Mesendoderm (in vitro differentiated cells): ENCODE measurements at places on chromosomes 2 and 18.

DNA sequence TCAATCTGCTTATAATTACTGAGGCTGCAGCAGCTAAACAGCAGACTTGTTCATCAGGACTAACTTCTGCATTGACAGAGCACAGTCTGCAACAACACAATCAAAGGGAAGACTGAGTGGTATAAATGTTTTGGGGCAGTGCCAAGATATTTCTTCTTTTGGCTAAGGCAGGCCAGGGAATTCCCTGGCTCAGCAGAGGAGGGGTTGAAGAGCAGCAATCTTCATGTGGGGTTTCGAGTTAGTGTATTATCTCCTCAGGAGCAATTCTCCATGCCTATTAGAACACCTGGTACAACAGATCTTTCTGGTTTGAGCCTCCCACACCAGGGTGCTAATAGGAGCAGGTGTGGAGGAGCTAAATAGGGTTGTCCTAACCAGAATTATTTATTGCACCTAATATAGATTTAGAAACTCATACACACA, 103.0 kb upstream of the STK17B start:
- H3K4me1 ChIP-seq = no peaks in the 10 kb centered on the region
- no peak overlapping the region for H3K27ac ChIP-seq
- DNase-seq = no peak
- no peaks in the 10 kb centered on the region for H3K36me3 ChIP-seq
- no peak overlapping the region for H3K4me3 ChIP-seq

- H3K4me1 ChIP-seq = no peaks in the 10 kb centered on the region
- no peak overlapping the region for H3K27ac ChIP-seq
- no peaks in the 10 kb centered on the region for H3K36me3 ChIP-seq
- DNase-seq = no peak
Observed at GRCh38 chr2:240873805-240874714, 5.4 kb downstream of the AGXT start.

DNA sequence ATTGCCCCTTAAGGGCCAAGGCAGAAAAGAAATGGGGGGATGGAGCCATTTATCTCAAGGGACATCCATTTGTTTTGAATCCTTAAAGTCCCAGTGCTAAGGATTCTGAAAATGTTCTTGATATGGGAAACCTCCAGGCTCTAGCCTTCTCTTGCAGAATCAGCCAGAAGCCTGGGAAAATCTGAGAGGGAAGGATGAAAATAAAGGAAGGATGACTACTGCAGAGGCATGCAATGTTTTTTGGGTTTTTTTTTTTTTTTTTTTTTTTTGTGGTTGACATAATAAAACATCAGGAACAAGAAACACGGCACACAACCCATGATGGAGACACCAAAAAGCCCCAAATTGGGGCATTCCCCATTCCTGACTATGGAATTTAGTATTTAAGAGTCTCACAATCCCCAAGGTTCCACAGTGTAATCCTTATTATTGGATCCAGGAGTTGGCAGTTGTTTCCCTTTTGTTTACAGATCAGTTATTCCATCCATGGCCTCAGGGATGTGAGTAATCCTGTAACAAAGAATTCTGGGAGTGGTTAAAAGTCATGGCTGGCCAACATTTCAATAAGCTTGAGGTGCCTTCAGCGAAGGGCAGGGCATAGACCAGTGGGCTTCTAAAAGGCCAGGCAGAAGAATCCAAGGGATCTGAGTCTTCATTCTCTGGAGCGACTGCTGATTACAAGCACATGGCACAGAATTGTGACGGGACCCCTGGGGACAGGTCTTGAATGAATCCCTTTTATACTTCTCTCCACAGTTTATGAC, 337.5 kb downstream of the GULP1 start:
- no peaks in the 10 kb centered on the region for H3K36me3 ChIP-seq
- no peak overlapping the region for H3K4me3 ChIP-seq
- no peak overlapping the region for H3K27ac ChIP-seq
- H3K27me3 ChIP-seq = no peaks in the 10 kb centered on the region
- peak; percentile 52 for DNase-seq

- no peaks in the 10 kb centered on the region for H3K36me3 ChIP-seq
- H3K27me3 ChIP-seq = no peaks in the 10 kb centered on the region
- peak; percentile 74 for DNase-seq
- peaks cover 1% of the 10 kb centered on the region for H3K4me1 ChIP-seq
- no peak overlapping the region for H3K4me3 ChIP-seq
Observed at GRCh38 chr18:45621061-45621511, 5.8 kb downstream of the SLC14A2 start.

GRCh38 chr2:57534358-57534757, 512.2 kb upstream of the VRK2 start:
- H3K27ac ChIP-seq = no peak overlapping the region
- no peak overlapping the region for H3K4me3 ChIP-seq
- no peak for DNase-seq
- H3K27me3 ChIP-seq = no peaks in the 10 kb centered on the region

DNA sequence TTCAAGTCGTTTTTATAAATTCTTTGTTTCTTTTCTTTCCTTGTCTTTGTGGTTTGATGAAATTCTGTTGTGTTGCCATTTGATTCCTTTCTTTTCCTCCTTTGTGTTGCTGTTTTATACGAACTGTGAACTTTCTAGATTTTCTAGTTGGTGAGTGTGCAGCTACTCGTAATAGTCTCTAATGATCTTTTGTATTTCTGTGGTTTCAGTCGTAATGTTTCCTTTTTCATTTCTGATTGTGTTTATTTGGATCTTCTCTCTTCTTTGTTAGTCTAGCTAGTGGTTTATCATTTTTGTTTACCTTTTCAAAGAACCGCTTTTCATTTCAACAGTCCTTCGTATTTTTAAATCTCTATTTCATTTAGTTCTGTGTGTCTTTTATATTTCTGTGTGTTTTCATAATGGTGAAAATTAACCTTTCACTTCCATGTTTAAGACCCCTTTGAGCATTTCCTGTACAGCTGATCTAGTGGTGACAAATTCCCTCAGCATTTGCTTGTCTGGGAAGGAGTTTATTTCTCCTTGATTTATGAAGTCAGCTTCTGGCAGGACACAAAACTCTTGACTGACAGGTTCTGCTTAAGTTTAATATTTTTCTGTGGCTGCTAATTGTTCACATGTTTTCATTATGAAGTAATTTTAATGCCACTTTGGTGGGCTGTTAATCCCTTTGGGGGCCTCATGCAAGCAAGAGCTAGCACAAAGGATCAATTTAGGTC, 16.2 kb upstream of the MALT1 start:
- DNase-seq = no peak
- no peak overlapping the region for H3K27ac ChIP-seq
- no peaks in the 10 kb centered on the region for H3K36me3 ChIP-seq
- H3K27me3 ChIP-seq = no peaks in the 10 kb centered on the region

DNA sequence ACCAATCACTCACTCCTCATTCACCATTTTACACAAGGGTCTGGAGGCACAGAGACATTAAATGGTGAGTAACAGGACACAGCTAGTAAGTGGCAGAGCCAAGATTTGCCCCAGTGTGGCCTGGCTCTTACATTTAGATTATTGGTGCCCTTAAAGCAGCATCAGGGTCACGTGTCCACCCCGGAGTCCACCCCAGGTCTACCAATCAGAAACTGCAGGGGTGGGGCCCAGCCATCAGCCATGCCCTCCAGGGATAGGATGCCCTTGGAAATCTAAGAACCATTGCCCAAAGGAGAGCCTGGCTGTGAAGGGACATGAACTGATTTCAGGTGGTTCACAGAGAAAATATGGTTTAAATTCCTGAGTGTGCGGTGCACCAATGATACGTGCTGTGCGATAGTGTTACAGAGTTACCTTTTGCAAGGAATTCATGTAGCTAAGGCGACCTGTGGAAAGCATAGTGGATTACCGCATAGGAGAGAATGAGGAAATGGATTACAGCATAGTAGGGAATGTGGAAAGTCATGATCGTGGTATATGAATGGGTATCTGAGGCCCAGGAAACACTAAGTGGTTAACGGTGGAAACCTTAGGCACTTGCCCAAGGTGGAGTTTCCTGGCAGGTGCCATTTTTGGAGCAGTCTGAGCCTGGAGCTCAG, 17.8 kb downstream of the IGFBP5 start:
- no peak overlapping the region for H3K27ac ChIP-seq
- peaks cover 6% of the 10 kb centered on the region for H3K4me1 ChIP-seq
- DNase-seq = no peak
- no peaks in the 10 kb centered on the region for H3K27me3 ChIP-seq

DNA sequence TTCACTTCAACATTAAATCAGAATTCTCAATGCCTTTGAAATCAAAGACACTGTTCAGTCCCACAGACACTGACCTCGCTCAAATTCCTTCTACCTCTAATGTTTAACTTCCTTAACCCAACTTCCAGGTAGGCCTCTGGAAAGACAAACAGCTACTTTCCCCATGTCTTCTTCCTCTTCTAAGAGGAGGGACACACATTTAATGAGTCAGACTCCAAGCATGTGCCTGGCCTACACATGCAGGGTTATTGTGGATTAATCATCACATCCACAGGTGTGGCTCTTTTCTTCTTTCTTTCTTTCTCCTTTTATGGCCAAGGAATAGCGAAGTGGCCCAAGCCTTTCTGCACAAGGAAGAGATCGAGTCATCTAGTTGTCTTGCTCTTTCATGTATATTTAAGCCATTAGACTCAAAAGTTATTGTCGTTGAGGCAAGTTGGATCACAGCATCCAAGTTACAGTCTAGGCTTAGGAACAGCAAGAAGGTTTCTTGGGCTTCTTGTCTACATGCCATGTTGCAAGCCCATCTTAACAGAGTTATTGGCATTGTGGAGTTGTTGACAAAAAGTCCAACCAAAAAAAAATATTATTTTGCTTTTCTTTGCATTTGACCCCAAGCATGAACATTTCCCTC, 387.8 kb downstream of the IRS1 start:
- no peaks in the 10 kb centered on the region for H3K27me3 ChIP-seq
- H3K4me1 ChIP-seq = no peaks in the 10 kb centered on the region

DNA sequence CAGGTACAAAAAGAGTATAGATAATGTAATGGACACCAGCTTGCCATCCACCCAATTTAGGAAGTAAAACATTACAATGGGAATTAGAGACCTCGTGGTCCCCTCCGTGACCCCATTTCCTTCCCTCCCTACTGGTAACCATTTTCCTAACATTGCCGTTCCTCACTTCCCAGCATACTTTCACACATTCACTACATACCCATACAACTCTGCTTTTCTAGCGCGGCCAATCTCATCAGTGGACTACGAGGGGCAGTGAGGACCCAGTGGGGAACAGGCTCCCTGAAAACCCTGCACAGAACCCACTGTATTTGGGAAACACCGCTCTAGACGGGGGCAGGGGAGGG, 1.1 kb downstream of the ENOSF1 start:
- peak; percentile 43 for DNase-seq
- no peaks in the 10 kb centered on the region for H3K27me3 ChIP-seq
- no peaks in the 10 kb centered on the region for H3K36me3 ChIP-seq
- H3K27ac ChIP-seq = no peak overlapping the region
- peak overlapping the region; percentile 88 for H3K4me3 ChIP-seq
- H3K4me1 ChIP-seq = no peaks in the 10 kb centered on the region

- no peaks in the 10 kb centered on the region for H3K27me3 ChIP-seq
- DNase-seq = peak; percentile 40
- H3K36me3 ChIP-seq = no peaks in the 10 kb centered on the region
- no peak overlapping the region for H3K4me3 ChIP-seq
- no peak overlapping the region for H3K27ac ChIP-seq
Observed at GRCh38 chr2:127365211-127365643, 22.5 kb downstream of the MAP3K2 start.

GRCh38 chr2:196441527-196441926, 198.0 kb upstream of the CCDC150 start:
- no peaks in the 10 kb centered on the region for H3K4me1 ChIP-seq
- no peak overlapping the region for H3K4me3 ChIP-seq
- H3K36me3 ChIP-seq = no peaks in the 10 kb centered on the region
- H3K27me3 ChIP-seq = no peaks in the 10 kb centered on the region

GRCh38 chr2:164066095-164066494, 330.3 kb upstream of the FIGN start:
- no peak for DNase-seq
- no peaks in the 10 kb centered on the region for H3K27me3 ChIP-seq
- no peaks in the 10 kb centered on the region for H3K36me3 ChIP-seq

DNA sequence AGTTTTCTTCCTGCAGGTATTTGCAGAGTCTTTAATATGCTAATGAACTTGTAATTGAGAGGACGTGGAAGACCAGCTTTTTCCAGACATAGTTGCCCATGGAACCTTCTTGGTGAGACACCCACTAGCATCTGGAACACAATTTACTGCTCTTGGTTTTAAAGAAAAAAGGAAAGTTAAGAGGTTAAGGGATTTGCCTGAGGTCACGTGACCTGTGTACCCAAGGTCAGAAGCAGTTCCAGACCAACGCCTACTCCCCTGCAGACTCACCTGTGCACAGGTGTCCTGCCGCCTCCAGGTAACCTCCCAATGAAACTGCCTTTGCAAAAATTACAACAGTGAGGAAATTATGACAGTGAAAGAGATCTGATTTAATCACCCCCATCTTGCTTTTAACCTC, 172.7 kb downstream of the ANAPC1 start:
- H3K27me3 ChIP-seq = no peaks in the 10 kb centered on the region
- H3K4me1 ChIP-seq = no peaks in the 10 kb centered on the region
- no peak overlapping the region for H3K27ac ChIP-seq
- H3K4me3 ChIP-seq = no peak overlapping the region

- H3K27ac ChIP-seq = no peak overlapping the region
- H3K27me3 ChIP-seq = no peaks in the 10 kb centered on the region
- H3K4me1 ChIP-seq = no peaks in the 10 kb centered on the region
- no peaks in the 10 kb centered on the region for H3K36me3 ChIP-seq
Observed at GRCh38 chr2:71511776-71512175, 58.4 kb downstream of the DYSF start.

GRCh38 chr2:241859436-241860183, 916 bp upstream of the PDCD1 start:
- peaks cover 2% of the 10 kb centered on the region for H3K4me1 ChIP-seq
- H3K27me3 ChIP-seq = no peaks in the 10 kb centered on the region
- H3K27ac ChIP-seq = no peak overlapping the region
- H3K36me3 ChIP-seq = no peaks in the 10 kb centered on the region
- H3K4me3 ChIP-seq = no peak overlapping the region

GRCh38 chr18:8366070-8366469, 243.2 kb upstream of the RAB12 start:
- H3K36me3 ChIP-seq = no peaks in the 10 kb centered on the region
- H3K4me1 ChIP-seq = peaks cover 9% of the 10 kb centered on the region
- H3K4me3 ChIP-seq = no peak overlapping the region
- H3K27me3 ChIP-seq = no peaks in the 10 kb centered on the region

DNA sequence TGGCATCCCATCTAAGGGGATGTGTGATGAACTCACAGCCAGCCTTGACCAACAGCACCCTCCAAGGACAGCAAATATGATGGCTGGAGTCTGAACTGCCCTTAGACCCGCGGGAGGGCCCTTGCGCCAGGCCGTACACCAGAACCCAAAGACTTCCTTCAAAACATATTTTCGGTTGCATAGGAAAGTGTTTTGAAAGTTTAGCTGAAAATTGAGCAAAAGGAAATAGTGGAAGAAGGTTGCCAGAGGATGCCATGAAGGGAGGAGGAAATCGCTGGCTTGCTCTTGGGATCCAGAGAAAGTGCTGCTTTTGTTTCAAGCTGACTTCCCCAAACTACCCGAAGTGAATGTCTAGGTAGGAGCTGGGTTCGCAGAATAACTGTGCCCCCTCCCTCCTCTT, 61.3 kb downstream of the IL1R2 start:
- H3K4me3 ChIP-seq = no peak overlapping the region
- no peak overlapping the region for H3K27ac ChIP-seq
- no peak for DNase-seq

GRCh38 chr18:75362435-75362834, 65.1 kb downstream of the SMIM21 start:
- H3K27me3 ChIP-seq = no peaks in the 10 kb centered on the region
- no peak overlapping the region for H3K4me3 ChIP-seq
- no peaks in the 10 kb centered on the region for H3K4me1 ChIP-seq
- H3K36me3 ChIP-seq = no peaks in the 10 kb centered on the region
- H3K27ac ChIP-seq = no peak overlapping the region
- no peak for DNase-seq

- H3K36me3 ChIP-seq = no peaks in the 10 kb centered on the region
- H3K4me3 ChIP-seq = no peak overlapping the region
- no peak for DNase-seq
- H3K4me1 ChIP-seq = no peaks in the 10 kb centered on the region
Observed at GRCh38 chr18:55376387-55376786, 211.6 kb downstream of the TCF4 start.
